ENCODE measurements at places on chromosomes 2 and 18.

- DNase-seq = no peak
These were observed 13.5 kb upstream of the SALL3 start for GRCh38 chr18:78965917-78966792.

GRCh38 chr2:14336759-14337382 lies 295.6 kb upstream of the LRATD1 start:
- no peak for DNase-seq

DNA sequence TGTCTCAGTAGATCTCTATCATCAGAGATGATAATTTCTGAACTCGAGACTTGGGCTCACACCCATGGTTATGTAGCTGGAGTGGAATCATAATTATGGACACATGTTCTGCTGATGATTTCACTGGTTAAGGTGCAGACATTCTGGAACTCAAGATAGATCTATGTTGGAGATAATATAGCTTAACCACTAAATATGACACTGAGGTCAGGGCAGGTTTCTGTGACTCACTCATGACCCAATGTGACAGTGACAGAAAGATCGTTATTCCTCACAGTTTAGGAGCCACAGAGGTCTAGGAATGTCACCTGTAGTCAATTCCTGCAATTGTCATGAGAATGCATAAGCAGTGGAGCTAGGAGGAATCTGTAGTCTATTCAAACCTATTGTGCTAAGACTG lies 828.6 kb downstream of the TRIB2 start:
- no peak for DNase-seq

GRCh38 chr2:152648336-152648735 lies 68.9 kb downstream of the PRPF40A start:
- DNase-seq = no peak

GRCh38 chr2:201223089-201224073 lies 37.0 kb upstream of the CASP8 start:
- DNase-seq = no peak

DNA sequence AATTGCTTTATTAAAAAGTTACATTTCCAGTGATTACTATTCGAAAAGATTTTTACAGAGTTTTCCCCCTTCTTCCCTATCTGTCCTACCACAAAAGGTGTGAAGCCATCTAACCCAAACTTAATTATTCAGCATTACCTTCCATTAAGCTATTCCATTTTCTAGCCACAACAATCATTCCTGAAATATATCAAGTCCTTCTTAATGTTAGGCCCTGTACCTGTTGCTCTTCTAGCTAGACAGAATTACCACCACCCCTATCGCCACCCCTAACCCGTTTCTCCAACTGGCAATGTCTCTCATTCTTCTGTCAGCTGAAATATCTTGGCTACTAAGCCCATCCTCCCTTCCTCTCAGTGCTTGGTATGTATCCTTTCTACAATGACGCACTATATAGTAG lies 13.9 kb downstream of the IWS1 start:
- no peak for DNase-seq

DNA sequence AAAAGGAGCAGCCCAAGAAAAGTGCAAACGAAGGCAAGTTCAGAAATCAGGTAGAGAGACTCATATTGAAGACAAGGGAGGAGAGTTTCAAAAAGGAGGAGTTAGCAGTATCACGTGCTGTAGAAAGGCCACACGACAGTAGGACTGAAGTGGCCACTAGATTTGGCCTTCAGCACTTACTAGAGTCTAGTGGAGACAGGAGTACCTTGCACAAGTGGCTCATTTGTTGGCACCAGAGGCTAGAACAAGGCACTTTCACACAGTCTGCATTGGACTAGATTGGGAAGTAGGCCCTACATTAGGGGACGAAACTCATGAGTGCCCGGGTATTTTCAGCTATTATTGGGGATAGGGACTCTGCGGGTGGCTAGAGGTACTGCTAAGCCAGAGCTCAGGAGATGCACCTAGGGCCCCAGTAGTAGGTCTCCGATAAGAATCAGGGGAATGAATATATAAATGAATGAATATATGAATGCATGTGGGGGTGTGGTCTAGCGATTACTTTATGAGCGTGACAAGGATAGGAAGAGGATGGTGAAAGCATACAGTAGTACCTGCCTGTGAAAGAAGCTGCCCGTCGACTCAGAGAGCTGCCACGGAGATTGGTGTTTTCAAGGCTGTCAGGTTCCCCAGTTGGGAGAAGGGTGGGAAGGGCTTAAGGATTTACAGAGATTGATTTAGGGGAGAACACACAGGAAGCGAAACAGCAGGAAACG lies 1.4 kb upstream of the NCOA1 start:
- no peak for DNase-seq

DNA sequence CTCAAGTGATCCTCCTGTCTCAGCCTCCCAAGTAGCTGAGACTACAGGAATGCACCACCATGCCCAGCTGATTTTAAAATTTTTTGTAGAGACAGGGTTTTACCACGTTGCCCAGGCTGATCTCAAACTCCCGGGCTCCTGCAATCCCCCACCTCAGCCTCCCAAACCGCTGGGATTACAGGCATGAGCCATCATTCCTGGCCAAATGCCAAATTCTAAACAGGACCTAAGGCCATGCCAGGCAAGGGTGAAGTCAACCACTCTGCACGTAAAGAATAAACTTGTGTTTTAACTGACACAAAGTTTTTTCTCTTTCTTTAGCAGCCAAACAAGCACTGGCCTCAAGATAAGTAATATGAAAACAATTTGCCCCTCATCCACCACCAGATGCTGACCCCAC lies 37.4 kb upstream of the SATB2 start:
- no peak for DNase-seq

GRCh38 chr2:19214682-19215391 lies 143.6 kb downstream of the OSR1 start:
- DNase-seq = no peak

GRCh38 chr2:26327291-26328272 lies 18.4 kb upstream of the SELENOI start:
- DNase-seq = no peak

DNA sequence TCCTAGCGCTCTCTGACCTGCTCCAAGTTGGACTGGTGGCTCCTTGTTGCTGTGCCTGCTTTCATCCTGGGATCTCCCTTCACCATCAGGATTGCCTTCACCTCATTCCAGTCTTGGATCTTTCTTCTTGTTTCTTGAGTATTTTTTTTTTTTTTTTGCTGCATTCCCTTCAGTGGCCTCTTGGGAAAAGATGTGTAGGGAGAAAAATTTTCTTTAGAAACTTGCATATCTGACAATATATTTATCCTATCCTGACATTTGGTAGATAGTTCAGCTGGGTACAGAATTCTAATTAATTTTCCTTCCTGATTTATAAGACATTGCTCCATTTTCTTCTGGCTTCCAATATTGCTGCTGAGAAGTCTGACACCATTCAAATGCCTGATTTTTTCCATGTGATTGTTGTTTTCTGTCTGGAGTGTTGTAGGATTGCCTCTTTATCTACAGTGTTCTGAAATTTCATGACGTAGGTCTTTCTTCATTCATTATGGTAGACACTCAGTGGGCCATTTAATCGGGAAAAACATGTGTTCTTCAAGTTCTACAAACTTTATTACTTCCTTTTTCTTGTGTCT lies 23.0 kb upstream of the IL1A start:
- no peak for DNase-seq

DNA sequence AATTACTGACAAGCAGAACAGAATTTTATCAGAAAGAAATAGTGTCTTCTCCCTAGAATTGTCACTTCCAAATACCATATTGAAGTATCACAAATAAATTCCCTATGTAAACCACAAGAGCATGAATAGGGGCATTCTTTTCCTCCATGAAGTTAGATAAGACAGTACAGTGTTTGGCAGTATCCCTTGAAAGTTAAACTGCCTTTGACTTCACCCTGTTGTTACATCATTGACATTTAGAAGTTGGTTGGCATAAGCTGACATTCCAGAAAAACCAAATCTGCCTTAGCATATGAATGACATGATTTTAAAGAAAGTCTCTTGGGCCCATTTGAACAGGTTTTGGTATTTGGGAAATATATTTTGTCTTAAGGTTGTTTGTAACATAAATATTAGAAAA lies 50.2 kb upstream of the OSR1 start:
- no peak for DNase-seq

- no peak for DNase-seq
These were observed 30.8 kb downstream of the AAK1 start for GRCh38 chr2:69612707-69613106.

- no peak for DNase-seq
These were observed 28.5 kb upstream of the MCFD2 start for GRCh38 chr2:46943881-46944798.

GRCh38 chr2:240355001-240355891 lies 80.2 kb upstream of the GPC1 start:
- no peak for DNase-seq

- DNase-seq = no peak
These were observed 672.6 kb downstream of the EPHA4 start for GRCh38 chr2:220899492-220899891.

GRCh38 chr2:134401081-134401497 lies 147.2 kb downstream of the MGAT5 start:
- DNase-seq = no peak

DNA sequence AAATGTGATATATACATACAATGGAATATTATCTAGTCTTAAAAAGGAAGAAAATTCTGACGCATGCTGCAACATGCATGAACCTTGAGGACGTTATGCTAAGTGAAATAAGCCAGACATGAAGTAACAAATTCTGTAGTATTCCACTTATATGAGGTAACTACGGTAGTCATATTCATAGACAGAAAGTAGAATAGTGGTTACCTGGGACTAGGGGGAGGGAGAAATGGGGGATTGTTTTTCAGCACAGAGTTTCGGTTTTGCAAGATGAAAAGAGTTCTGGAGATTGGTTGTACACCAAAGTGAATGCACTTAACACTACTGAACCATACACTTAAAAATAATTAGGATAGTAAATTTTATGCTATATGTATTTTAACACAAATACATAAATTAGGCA lies 215.9 kb upstream of the FBXO11 start:
- DNase-seq = no peak

GRCh38 chr2:202822411-202822810 lies 49.2 kb downstream of the ICA1L start:
- no peak for DNase-seq
